ENCODE measurements at places on chromosomes 1 and 21.

GRCh38 chr1:149927056-149927562, 494 bp downstream of the SF3B4 start:
- H3K27ac ChIP-seq: peak overlapping the region; percentile 63
- H3K4me1 ChIP-seq: peaks cover 21% of the 10 kb centered on the region
- no peaks in the 10 kb centered on the region for H3K27me3 ChIP-seq
- DNase-seq: no peak
- H3K4me3 ChIP-seq: peak overlapping the region; percentile 55

- H3K4me1 ChIP-seq: no peaks in the 10 kb centered on the region
- H3K4me3 ChIP-seq: no peak overlapping the region
- H3K27me3 ChIP-seq: no peaks in the 10 kb centered on the region
- H3K36me3 ChIP-seq: peaks cover 40% of the 10 kb centered on the region
Observed at GRCh38 chr1:6331543-6332273, 61.9 kb downstream of the ACOT7 start.

DNA sequence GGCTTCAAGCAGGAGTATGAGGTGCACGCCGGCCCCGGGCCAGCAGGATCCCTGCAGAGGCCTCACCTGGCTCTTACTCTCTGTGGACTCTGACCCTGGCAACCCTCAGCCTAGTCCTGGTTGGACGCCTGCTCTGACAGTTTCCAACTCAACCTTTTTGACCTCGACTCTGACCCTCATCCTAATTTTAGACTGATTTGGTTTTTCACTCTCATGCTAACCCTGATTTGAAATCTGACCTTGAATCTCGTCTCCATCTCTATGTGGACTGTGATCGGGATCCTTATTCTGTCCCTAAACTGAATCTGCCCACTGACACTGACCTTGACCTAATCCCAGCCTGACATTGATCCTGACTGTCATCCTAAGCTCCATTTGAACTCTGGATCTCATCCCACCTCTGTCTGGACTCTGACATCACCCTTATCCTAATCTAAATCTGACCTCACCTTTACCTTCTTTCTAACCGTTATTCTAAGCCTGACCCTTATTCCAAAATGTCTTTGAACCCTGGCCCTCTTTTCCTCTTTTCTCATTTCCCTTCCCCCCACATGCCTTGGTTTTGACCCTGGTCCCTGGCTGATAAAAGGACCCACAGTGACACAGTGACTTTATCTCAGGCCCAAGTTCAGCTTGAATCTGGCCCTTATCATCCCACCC, 67.8 kb downstream of the PTPRU start:
- no peak for DNase-seq
- no peaks in the 10 kb centered on the region for H3K27me3 ChIP-seq
- H3K27ac ChIP-seq: no peak overlapping the region
- no peaks in the 10 kb centered on the region for H3K4me1 ChIP-seq
- peaks cover 33% of the 10 kb centered on the region for H3K36me3 ChIP-seq

- no peaks in the 10 kb centered on the region for H3K27me3 ChIP-seq
- DNase-seq: no peak
- H3K36me3 ChIP-seq: no peaks in the 10 kb centered on the region
- no peak overlapping the region for H3K4me3 ChIP-seq
Observed at GRCh38 chr1:15180945-15181523, 27.5 kb downstream of the TMEM51 start.

- H3K4me1 ChIP-seq: no peaks in the 10 kb centered on the region
- no peaks in the 10 kb centered on the region for H3K27me3 ChIP-seq
- H3K36me3 ChIP-seq: no peaks in the 10 kb centered on the region
- no peak for DNase-seq
- H3K4me3 ChIP-seq: no peak overlapping the region
Observed at GRCh38 chr1:211910913-211911485, 80.4 kb upstream of the LPGAT1 start.

- H3K4me3 ChIP-seq: no peak overlapping the region
- H3K4me1 ChIP-seq: no peaks in the 10 kb centered on the region
- no peak overlapping the region for H3K27ac ChIP-seq
- peaks cover 12% of the 10 kb centered on the region for H3K27me3 ChIP-seq
Observed at GRCh38 chr1:53485478-53486394, 26.5 kb downstream of the DMRTB1 start.

GRCh38 chr1:34361121-34361520, 184.4 kb downstream of the C1orf94 start:
- no peak overlapping the region for H3K4me3 ChIP-seq
- no peak overlapping the region for H3K27ac ChIP-seq
- H3K36me3 ChIP-seq: no peaks in the 10 kb centered on the region
- DNase-seq: no peak
- no peaks in the 10 kb centered on the region for H3K4me1 ChIP-seq

GRCh38 chr21:29360799-29361765, 62.4 kb downstream of the BACH1 start:
- DNase-seq: no peak
- no peaks in the 10 kb centered on the region for H3K27me3 ChIP-seq
- no peaks in the 10 kb centered on the region for H3K4me1 ChIP-seq
- no peak overlapping the region for H3K27ac ChIP-seq
- no peak overlapping the region for H3K4me3 ChIP-seq

DNA sequence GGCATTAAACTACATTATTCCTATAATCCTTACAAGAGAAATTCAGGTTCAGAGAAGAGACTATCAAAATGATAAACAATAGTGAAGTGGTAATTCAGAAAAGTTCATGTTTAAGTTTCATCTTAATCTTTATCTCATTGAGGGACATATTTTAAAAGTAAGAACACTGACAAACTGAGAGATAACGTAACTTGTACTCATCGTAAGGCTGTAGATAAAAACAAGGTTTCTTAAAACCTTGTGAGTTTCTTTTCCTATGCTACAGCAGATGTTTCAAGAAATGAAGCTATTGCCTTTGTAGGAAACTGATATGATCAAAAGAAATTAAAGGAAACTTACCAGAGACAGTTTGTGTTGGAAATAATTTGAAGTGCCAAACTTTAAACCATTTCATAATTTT, 65.0 kb downstream of the RERE start:
- H3K4me3 ChIP-seq: no peak overlapping the region
- no peaks in the 10 kb centered on the region for H3K36me3 ChIP-seq
- H3K4me1 ChIP-seq: no peaks in the 10 kb centered on the region
- H3K27me3 ChIP-seq: no peaks in the 10 kb centered on the region

DNA sequence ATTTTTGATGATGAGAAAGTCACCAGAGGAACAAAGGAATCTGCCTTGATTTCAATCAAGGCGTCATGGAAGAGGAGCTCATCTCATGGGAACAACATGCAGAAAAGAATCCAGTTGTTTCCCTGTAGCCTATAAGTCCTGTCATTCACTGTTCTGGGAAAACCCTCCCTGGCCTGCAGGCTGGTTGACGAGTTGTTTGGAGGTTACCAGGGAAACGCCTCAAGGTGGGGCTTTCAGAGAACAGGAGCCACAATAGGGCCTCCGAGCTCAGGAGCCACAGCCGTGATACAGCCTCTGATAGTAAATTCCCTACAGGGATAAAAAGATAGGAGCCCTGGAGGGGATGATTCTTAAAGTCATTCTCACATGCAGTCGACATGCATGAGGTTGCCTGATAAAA, 135.2 kb downstream of the PSMG1 start:
- H3K4me1 ChIP-seq: peaks cover 44% of the 10 kb centered on the region
- H3K27me3 ChIP-seq: no peaks in the 10 kb centered on the region
- peak; percentile 92 for DNase-seq
- no peak overlapping the region for H3K4me3 ChIP-seq
- H3K27ac ChIP-seq: peak overlapping the region; percentile 90
- H3K36me3 ChIP-seq: no peaks in the 10 kb centered on the region

GRCh38 chr1:54297596-54298283, 97.8 kb downstream of the MRPL37 start:
- DNase-seq: no peak
- H3K27me3 ChIP-seq: no peaks in the 10 kb centered on the region
- no peak overlapping the region for H3K4me3 ChIP-seq
- no peak overlapping the region for H3K27ac ChIP-seq

GRCh38 chr1:151311589-151312331, 15.5 kb downstream of the PI4KB start:
- H3K4me1 ChIP-seq: peaks cover 22% of the 10 kb centered on the region
- H3K27me3 ChIP-seq: no peaks in the 10 kb centered on the region
- peak; percentile 98 for DNase-seq
- H3K4me3 ChIP-seq: no peak overlapping the region

DNA sequence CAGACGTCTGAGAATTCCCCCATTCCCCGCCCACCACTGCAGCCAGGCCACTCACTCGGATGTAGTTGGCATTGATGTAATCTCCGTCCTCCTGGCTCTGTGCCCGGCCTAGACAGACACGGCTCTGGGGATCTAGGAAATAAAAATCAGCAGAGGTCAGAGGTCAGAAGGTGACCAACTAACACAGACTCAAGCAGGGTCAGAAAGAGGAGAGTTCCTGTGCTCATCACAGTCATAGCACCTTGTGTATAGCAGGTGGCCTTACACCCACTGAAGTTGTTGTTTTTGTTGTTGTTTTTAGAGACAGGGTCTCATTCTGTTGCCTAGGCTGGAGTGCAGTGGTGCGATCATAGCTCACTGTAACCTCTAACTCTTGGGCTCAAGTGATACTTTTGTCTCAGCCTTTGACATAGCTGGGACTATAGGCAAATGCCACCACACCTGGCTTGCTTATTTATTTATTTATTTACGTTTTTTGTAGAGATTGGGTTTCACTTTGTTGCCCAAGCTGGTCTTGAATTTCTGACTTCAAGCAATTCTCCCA, 4.9 kb downstream of the PTPN7 start:
- no peaks in the 10 kb centered on the region for H3K27me3 ChIP-seq
- H3K4me3 ChIP-seq: no peak overlapping the region
- H3K4me1 ChIP-seq: no peaks in the 10 kb centered on the region
- no peak for DNase-seq
- no peak overlapping the region for H3K27ac ChIP-seq

DNA sequence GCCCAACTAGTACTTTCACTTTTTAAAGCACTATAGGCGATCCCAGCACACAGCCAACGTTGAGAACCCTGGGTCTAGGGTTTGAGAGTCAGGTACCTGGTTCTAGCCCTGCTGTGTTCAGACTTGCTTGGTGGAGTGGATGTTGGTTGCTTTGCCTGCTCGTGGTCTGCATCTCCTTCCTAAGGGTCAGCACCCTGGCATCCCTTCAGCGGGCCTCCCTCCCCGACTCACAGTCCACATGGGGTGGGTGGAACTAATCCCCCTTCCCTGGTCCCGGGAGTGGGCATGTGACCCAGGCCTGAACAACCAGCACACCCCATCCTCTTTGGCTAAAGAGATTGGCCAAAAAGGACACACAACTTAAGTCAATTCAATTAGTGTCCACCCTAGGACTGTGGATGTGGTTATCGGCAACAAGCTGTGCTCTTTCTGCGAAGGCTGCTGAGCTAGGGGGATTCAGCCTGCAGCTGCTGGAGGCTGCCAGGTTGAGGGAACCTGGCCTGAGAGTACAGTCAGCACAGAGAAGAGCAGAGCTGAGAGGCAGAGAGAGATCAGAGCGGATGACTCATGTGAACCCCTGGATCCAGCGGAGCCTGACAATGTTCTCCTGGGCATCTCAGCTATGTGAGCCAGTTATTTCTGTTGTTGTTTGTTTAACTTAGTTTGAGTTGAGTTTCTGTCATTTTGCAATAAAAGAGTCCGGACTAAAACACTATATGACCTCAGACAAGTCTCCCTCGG, 138.9 kb downstream of the ACTL8 start:
- no peaks in the 10 kb centered on the region for H3K36me3 ChIP-seq
- no peak overlapping the region for H3K4me3 ChIP-seq
- H3K4me1 ChIP-seq: no peaks in the 10 kb centered on the region
- DNase-seq: no peak

GRCh38 chr1:116581323-116581885, 10.6 kb upstream of the CD58 start:
- DNase-seq: no peak
- no peak overlapping the region for H3K4me3 ChIP-seq
- H3K36me3 ChIP-seq: 0 out of 2 replicates have a peak, but pooled peaks cover 2% of the 10 kb centered on the region
- H3K4me1 ChIP-seq: no peaks in the 10 kb centered on the region
- H3K27ac ChIP-seq: no peak overlapping the region

GRCh38 chr1:23362218-23362713, 7.4 kb downstream of the ZNF436 start:
- peaks cover 76% of the 10 kb centered on the region for H3K36me3 ChIP-seq
- H3K4me1 ChIP-seq: peaks cover 7% of the 10 kb centered on the region
- no peak for DNase-seq
- H3K27me3 ChIP-seq: no peaks in the 10 kb centered on the region
- H3K27ac ChIP-seq: no peak overlapping the region

DNA sequence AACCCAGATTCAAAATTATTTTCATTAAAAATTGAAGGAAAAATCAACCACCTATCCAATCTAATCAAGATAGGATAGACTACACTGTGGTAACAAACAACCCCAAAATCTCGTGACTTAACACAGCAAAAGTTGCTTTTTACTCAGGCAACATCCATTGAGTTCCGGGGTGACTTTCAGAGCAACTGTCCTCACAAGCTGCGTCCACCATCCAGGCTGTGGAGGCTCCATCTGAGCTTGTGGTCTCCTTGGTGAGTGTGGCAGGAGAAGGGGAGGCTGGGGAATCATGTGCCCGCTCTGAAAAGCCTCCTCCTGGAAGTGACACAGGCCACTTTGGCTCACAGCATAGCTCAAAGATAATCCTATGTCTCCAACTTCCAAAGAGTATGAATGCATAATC, 52.4 kb downstream of the CD2 start:
- no peaks in the 10 kb centered on the region for H3K27me3 ChIP-seq
- H3K4me1 ChIP-seq: peaks cover 18% of the 10 kb centered on the region
- no peak overlapping the region for H3K27ac ChIP-seq
- DNase-seq: no peak
- H3K4me3 ChIP-seq: no peak overlapping the region

DNA sequence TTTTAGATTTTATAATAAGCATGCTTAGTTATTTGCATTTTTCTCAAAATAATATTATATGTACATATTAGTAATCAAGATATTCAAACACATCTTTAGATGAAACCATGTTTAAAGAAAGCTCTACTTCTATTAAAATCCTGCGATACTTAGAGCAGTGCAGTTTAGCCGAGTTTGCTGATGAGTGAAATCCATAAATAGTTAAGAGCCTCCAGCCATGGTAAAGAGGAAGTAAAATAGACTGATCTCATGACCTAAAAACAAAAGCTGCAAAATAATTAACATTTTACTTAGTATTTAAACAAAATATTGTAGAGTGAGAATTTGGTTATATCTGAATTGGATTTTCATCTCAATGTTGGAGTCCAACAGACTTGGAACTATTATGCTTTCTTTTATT, 147.4 kb upstream of the NRIP1 start:
- no peak overlapping the region for H3K27ac ChIP-seq
- DNase-seq: no peak
- H3K27me3 ChIP-seq: no peaks in the 10 kb centered on the region

- no peaks in the 10 kb centered on the region for H3K27me3 ChIP-seq
- H3K27ac ChIP-seq: peak overlapping the region; percentile 24
- no peaks in the 10 kb centered on the region for H3K36me3 ChIP-seq
Observed at GRCh38 chr21:42513985-42514882, 582 bp downstream of the SLC37A1 start.

GRCh38 chr21:29431680-29432079, 133.0 kb downstream of the BACH1 start:
- H3K4me1 ChIP-seq: no peaks in the 10 kb centered on the region
- H3K27me3 ChIP-seq: no peaks in the 10 kb centered on the region
- no peak overlapping the region for H3K27ac ChIP-seq
- DNase-seq: no peak
- no peaks in the 10 kb centered on the region for H3K36me3 ChIP-seq
- no peak overlapping the region for H3K4me3 ChIP-seq

All from RWPE2 (cell line).